ENCODE measurements at places on chromosomes 4 and X.
A peak's percentile ranks its signal among the peaks of the same experiment; 100 is the strongest.

DNA sequence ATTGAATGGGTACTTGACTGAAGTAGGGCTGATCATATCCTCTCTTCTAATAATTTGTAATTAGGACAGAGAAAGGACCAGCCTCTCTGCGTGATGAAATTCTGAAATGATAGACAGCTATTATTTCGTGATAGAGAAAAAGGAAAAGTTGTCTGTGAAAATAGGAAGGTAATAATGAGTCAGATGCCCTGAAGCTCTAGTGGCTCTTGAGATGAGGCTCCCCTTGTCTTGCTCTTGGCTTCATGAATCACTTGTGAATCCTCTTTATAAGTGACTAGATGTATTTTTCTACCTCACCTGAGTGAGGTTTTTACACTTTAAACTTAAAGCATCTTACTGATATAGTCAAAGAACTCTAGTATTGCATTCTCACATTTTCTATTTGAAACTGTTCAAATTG, 888.9 kb downstream of the PCDH18 start:
- DNase-seq = no peak

- no peak for DNase-seq
Observed at GRCh38 chr4:182091128-182091527, 152.1 kb upstream of the TENM3 start.

DNA sequence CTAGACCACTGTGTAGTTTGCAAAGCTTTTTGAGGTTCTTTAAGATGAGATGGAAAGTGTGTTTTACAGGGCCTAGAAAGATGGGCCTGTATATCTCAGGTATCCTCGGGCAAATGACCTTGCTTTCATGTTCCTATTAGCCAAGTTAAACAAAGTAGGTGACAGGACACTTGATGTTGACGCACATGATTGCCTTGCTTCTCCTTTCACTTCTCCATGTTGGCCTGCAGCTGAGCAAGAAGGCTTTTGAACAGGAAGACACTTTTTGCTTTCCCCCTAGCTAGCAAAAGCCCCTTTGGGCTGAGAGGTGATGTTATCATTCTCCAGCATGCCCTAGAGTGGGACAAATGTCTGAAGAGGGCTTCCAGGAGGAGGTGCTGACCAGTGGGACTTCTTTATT, 202.1 kb downstream of the GPC3 start:
- no peak for DNase-seq

- no peak for DNase-seq
Observed at GRCh38 chr4:121818215-121818614, 5.5 kb downstream of the CCNA2 start.

GRCh38 chr4:67014592-67014991, 530.7 kb downstream of the CENPC start:
- DNase-seq = no peak

GRCh38 chr4:26812049-26812714, 48.5 kb upstream of the STIM2 start:
- DNase-seq = no peak

- DNase-seq = no peak
Observed at GRCh38 chr4:182752158-182752910, 164.9 kb downstream of the DCTD start.

DNA sequence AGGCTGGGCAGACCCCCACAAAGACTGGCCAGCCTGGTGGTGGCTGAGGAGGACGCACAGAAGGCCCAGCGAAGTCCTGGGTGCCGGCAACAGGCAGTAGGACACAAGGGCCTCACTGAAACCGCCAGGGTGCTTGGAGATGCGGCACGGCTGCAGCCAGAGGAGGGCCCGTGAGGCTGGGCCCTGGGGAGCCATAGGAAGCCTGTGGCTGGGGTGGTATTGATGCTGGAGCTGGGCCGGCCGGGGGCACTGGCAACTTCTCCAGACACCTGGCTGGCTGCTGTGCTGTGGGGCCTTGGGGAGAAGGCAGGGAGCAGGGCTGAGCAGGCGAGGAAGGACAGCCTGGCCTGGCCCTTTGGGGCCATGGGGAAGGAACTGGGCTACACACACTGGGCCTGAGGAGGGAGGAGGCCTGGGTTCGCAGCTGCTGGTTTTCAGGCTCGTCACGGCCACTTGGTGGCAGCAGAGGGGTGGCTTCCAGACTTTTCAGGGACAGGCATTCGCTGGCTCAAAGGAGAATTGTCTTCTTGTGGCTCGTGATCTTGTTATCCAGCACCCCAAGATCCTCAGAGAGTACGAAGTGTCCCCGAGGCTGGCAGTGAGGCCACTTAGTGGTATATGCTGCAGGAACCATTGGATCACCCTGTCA, 37.2 kb downstream of the ATP2B3 start:
- DNase-seq = peak; percentile 44

DNA sequence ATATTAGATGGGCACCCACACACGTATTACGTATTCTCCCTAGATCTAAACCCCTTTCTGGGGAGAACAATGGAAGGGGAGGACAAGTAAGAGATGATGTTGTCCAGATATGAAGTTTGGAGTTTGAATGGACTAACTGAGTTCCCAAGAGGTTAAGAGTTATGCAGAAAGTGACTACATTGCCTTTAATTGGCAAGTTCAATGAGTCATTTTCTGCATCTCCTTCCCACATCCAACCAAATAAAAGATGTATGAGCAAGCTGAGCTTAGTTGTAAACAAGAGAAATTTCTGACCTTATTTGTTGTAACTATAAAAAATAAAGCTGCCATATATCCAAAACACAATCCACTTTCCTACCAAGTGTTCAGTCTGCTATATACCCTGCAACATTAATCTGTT, 50.5 kb downstream of the TIGD2 start:
- no peak for DNase-seq

DNA sequence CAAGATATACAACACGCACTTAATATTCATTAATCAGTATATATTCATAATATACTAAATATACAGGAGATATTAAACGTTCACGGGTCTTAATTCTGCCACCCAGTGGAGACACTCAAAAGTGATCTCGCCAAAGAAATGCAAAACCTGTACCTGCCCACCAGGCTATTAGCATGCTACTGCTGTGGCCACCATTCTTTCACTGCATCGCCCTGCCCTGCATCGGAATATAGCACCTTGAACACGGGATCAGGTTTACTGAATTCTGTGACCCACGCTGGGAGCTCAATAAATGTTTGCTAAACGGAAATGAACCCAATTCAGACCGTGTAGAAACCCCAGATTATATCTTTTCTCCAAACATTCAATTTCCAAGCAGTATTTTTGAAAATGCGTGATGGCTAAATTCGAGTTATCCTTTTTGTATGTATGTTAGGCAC, 840 bp upstream of the CLCN3 start:
- DNase-seq = peak; percentile 18

DNA sequence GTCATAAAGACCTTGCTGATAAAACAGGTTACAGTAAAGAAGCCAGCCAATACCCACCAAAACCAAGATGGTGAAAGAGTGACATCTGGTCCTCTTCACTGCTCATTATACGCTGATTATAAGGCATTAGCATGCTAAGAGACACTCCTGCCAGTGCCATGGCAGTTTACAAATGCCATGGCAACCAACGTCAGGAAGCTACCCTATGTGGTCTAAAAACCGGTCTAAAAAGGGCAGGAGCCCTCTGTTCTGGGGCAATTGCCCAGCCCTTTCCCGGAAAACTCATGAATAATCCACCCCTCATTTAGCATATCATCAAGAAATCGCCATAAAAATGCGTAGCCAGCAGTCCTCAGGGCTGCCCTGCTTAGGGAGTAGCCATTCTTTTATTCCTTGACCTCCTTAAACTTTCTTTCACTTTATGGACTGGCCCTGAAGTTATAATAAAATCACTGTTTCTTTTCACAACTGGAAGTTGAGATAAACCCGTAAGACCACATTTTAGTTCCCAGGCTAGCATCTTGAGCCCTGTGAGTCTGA, 260.5 kb upstream of the FAT1 start:
- no peak for DNase-seq

DNA sequence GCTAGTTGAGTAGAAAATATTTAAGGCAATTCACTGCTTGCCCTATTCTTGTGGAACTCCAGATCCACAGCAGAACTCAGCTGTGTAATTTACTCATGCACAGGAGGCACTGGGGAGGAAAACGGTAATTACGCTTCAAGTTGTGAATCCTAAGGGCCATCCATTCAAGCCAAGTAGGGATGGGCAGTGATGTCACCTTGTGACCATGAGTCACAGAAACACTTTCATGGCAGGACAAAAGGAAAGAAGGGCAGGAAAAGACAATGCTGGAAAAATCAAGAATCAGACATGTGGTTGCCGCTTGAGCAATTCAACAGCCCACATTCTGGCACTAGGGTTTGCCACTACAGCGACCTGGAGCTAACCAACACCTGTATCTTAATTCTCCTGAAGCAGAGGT, 1.4 kb downstream of the PAQR3 start:
- no peak for DNase-seq

- no peak for DNase-seq
Observed at GRCh38 chr4:106450249-106450648, 81.7 kb upstream of the GIMD1 start.

GRCh38 chr4:125434136-125434535, 119.4 kb downstream of the FAT4 start:
- DNase-seq = no peak
